ENCODE measurements at places on chromosomes 2 and 18. TPM values are rescaled to one million over a fixed set of nuclear protein-coding genes. Genes with fewer than 3 reads are reported as not detected.

GRCh38 chr2:168574856-168575630 is 119.0 kb downstream of the CERS6 start:
- no peak for DNase-seq

Gene GALNT3
- 17.1 TPM for total RNA-seq

Gene B4GALT6
- 33.8 TPM for total RNA-seq

Gene RMND5A
- total RNA-seq, result 79.8 TPM

Gene DOK6
- total RNA-seq, result 0.35 TPM

DNA sequence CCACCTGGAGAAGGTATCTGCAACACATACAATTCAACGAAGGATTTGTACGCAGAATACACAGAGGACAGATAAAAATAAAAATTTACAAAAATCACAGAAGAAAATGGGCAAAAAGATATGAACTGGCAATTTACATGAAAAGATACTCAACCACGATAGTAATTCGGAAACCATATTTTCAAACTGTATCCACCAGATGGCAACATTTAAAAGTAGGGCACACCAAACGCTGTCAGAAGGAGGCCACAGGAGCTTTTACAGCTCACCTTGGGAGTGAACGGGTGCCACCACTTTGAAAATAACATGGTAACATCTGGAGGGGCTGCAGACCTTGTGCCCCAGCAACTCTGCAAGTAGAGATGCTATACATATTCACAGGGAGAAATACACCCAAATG is 9.8 kb downstream of the KIF1A start:
- no peak for DNase-seq

Gene DNAJC5G
- total RNA-seq, result 0.39 TPM

DNA sequence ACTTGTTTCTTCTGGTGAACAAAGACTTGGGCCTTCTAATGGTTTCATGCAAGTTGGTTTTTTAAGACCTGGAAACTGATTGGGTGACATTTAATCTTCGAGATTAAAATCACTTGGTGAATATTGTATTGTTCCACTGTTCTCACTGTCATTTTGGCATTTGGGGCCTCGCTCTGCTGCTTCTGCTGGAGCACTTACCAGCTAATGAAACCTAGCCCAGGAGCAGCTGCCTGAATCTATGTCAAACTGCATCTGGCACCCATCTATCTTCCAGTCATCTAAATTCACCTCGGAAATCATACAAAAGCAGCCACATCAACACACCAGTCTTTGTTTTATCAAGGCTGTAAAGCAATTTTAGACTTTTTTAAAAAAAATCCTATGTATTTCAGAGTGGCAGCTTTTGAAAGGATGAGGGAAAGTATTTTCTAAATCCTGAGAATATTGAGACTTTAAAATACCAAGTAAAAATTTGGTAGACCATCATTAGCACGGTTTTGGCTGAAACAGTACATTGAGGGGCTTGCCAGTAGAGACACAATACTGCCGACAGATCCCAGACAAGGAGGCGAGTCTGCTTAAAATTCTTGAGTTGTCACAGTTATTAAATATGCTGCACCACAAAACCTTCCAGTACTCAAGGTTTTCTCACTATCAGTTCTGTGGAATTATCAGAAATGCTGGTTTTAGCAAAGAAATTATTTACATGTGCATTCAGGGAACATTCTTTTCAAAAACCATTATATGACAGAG is 26.1 kb upstream of the SERTAD2 start:
- no peak for DNase-seq

DNA sequence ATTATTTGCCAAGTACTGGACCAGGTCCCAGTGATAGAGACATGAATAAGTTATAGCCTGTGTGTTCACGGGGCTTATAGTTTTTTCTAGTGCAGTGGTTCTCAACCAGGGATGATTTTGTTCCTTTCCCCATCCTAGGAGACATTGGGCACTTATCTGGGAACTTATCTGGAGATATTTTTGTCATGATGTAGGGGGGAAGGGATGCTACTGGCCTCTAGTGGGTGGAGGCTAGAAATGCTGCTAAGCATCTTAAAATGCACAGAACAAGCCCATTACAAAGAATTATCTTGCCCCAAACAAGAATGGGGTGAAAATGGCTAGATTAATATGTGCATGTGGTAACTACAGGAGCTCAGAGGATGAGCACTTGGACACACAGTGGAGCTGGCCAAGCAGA is 75.2 kb downstream of the KLHL29 start:
- DNase-seq, result peak; percentile 46

Gene DSG2
- 144 TPM for total RNA-seq

DNA sequence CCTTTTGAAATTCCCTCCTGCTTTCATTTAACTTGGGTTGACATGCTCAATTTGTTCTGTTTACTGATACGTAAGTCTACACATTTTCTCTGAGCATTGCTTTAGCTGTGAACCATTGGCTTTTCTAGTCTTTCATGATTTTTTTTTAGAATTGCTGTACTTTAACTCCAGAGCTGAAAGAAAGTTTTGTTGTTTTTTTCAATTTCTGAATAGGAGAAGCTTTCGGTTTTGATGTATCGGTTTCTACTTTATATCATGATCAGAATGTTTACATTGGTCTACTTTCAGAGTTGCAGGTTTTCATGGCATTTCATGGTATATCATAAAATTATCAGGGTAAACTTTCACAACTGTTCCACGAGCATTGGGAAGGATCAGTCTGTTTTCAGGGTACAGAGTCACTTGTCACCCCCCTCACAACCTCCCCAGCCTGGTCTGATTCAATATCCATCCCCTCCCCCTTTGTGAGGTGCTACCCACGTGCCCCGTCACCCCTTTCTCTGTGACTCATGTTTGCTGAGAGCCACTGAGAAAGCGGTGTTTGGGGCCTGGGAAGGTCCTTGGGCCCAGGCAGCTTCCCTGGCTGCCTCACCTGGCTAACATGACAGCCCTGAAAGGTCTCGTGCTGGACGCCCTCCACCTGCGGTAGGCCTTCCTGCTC is 7.0 kb downstream of the ASTL start:
- no peak for DNase-seq

DNA sequence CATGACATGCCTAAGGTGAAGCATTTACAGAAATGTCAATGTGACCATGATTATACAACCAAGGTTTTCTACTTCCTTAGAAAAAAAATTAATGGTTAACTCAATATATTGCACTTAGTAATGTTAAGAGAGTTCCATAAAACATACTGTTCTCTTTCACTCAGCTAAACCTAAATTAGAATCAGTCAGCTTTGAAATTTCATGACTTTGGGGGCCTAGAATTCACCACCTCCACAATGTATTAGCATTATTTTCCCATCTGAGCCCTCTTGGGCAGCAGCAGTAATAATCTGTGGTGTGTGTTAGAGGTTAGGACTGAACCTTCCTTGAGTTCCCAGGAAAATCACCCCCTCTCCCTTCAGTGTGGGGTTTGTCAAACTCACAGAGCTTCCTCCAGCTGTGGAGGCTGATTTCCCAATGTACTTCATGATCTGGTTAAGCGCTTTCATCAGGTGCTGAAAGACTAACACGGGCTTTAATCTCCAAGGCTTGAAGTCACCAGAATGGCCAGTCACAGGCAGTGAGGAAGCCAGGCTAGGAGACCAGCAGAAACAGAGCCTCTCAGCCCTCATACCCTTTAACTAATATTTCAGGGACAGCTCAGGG is 7.1 kb upstream of the UPP2 start:
- no peak for DNase-seq

Gene PLEKHH2
- 6.7 TPM for total RNA-seq

GRCh38 chr2:4827836-4828235 is 864.3 kb upstream of the SOX11 start:
- no peak for DNase-seq

- DNase-seq, result no peak
These were observed 438.2 kb downstream of the TSN start for GRCh38 chr2:122193622-122194021.
